Nephron progenitor cell (in vitro differentiated cells): ENCODE measurements at places on chromosomes 16 and 17.

GRCh38 chr17:31529841-31530251, 138.4 kb downstream of the RAB11FIP4 start:
- DNase-seq: no peak

DNA sequence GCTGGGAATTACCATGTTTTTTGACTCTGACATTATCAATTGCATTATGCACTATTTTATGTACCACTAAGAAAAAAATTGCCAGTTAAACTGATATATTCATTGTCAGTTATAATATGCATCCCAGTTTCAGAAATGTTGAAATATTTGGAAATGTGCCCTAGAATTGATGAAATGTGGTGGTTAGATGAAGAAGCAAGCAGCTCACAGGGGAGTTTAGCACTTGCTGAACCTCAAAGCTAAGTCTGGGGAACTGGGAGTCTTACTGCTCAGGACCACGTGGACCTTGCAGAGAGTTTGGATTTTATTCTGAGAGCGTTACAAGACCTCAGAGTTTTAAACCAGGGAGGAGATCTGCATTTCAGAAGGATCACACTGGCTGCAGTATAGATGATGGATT, 67.9 kb downstream of the TNRC6C start:
- DNase-seq: no peak

GRCh38 chr17:12665263-12666210, at the start of gene MYOCD:
TSS of gene MYOCD (plus strand) at chr17:12665890. CDS start at chr17:12666189, 299 bp downstream.
- DNase-seq: peak; percentile 83

DNA sequence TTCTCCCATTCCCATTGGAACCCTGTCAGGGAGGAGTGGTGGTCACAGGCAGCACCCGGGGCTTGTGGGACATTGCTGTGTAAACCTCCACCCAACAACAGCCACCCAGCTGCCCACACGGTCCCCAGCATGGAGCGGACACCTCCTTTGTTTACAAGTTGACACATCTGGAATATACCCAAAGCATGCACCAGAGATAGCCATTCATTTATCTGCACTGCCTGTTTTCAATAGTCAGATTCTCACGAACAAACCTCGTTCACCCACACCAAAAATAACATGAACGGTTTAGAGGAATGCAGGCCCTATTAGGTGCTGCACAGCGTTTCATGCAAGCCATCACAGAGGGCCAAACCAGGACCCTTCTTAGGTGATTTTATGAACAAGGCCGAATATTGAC, 244.8 kb downstream of the FOXL1 start:
- no peak for DNase-seq

- DNase-seq: no peak
Measured at GRCh38 chr17:44280392-44280937, 12.5 kb upstream of the SLC4A1 start.

DNA sequence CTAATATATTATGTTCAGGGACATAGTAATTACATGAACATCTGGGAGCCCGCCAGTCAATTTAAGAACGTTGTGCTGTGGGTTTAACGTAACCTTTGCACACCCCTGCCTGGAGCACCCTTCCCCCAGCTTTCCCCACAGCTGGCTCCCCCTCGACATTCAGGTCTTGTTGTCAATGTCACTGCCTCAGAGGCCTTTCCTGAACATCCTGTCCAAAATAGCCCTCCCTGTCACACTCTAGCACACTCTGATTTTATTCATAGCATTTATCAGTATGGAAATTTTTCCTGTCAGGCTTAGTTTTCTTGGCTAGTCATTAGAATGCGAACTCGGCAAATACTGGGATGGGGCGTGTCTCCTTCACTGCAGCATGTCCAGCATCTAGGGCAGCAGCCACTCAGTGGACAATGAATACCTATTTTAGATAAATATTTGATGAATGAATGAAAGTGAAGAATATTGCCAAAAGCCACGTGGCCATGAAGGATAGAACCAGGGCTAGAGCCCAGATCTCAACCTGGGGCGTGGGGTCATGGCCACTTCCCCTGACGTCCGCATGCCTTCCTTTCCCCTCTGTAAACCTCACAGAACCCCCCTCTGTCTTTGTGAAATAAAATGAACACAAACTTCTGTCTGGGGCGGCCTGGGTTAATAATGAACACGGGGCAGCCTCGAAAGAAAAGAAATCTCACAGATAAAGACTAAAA, 10.5 kb downstream of the PIK3R6 start:
- no peak for DNase-seq

GRCh38 chr17:79706931-79707850, 23.6 kb upstream of the ENPP7 start:
- no peak for DNase-seq

- no peak for DNase-seq
Measured at GRCh38 chr16:8756755-8757154, 40.7 kb downstream of the TMEM186 start.

- DNase-seq: no peak
Measured at GRCh38 chr17:72426948-72427760, 306.3 kb downstream of the SOX9 start.

DNA sequence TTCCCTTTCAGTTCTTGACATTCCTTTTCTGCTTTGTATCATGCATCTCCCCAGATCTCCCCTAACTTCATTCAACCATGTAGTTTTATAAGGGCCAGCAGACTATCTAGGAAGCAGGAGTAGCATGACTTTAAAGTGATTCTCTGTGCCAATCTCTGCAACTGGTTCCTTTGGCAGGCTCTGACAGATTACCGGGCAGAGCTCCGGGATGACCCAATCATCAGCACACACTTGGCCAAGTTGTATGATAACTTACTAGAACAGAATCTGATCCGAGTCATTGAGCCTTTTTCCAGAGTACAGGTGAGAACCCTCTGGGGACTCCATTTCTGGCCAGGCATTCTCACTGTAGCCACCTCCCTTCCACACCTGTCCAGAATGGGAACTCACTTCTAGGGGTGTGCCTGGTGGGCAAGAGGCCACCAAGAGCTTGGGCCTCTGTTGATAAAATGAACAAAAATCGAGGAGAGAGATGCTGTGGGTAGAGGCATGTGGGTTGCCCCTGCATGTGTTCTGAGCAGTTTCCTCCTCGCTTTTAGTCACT, 7.6 kb upstream of the CDK5R1 start:
- no peak for DNase-seq

DNA sequence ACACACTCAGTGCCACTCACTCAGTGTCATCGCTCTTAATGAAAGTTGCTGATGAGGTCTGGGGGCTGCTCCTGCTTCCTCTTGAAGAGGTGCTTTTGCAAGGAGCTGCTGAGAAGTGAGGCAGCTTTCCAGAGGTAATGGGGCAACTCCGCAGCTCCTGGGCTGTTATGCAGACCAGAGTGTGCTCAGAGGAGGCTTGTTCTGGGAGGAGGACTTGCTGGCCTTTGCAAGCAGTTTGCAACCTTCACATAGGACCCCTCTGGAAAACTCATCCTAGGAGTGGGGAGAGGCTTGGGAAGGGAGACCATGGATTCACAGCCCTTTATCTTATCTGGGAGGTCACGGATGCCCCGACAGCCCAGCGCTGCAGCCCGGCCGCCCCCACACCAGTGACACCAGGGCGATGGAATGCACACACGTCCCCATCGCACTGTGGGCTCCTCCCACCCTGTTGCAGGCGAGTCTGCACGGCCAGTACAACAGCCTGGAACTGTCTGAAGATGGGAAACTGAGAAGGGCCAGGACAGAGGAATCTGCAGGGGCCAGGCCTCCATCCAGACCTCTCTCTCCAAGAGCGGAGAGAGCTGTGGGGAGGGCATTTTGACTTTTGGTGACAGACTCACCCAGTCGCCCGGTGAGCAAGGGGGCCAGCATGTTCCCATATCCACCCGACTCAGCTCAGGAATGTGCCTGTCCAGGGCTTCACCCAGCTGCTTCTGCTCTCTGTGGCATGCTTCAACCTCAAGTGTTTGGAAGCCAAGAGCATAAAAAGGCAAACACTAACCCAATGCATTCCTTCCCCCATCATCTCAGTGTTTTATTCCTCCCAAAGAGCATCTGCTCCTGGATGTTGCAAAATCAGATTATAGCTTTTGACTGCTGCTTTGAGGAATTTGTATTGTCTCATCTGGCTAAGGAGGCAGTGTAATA, 78.6 kb upstream of the ZNF469 start:
- peak; percentile 45 for DNase-seq

- DNase-seq: no peak
Measured at GRCh38 chr17:7122381-7122780, 7.8 kb upstream of the ASGR2 start.

DNA sequence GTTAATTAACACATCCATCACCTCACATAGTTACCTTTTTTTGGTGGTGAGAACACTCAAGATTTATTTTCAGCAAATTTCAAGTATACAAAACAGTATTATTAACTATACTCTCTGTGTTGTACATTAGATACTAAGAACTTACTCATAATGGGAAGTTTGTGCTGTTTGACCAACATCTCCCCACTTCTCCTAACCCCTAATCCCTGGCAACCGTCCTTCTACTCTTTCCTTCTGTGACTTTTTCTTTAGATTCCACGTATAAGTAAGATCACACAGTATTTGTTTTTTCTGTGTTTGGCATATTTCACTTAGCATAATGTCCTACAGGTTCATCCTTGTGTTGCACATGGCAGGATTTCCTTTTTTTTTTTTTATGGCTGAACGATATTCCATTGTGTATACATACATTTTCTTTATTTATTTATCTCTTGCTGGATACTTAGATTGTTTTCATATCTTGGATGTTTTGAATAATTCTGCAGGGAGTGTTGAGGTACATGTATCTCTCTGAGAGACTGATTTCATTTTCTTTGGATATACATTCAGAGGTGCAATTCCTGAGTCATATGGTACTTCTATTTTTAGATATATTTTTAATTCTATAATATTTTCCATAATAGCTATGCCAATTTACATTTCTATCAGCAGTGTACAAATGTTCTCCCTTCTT, 19.0 kb downstream of the PPM1D start:
- DNase-seq: no peak
